ENCODE measurements at places on chromosomes 16 and 17.

GRCh38 chr16:31204871-31205666 is 2.5 kb upstream of the PYCARD start:
- no peak for DNase-seq

- DNase-seq, result no peak
Observed at GRCh38 chr17:58267347-58268324, 13.1 kb downstream of the MPO start.

DNA sequence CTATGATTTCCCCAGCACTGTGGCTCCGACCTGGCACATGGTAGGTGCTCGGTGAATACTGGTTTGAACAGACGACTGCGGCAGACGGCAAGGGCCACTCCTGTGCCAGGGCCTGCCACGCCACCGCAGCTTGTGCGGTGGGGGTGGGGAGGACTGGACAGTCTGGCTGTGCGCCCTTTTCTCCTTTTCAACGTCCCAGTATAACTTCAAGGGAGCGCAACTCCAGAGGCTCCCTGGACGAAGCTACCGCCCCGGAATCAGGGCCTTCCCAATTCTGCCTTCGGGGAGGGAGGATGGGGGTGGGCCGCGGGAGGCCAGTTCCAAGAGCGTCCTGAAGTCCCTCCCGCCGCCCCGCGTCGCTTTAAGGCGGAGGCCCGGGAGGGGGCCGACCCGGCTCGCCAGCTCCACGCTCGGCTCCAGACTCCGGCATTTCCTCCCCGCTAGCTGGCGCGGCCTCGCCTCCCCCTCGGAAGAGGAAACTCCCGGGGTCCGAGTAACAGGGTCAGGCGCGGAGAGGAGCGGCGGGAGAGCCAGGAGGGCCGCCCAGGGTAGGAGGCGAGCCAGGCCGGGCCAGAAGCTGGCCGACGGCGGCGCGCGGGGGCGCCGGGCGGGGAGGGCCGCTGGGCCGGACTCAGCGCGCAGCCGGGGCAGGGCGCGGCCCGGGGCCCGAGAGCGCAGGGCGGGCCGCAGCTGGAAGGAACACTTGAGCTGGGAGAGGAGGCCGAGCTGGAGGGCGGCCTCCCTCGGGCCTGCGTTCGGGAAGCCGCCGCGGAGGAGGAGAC is at the start of gene ITPRIPL2:
Gene ITPRIPL2 (plus strand): TSS at position 388 of the 782 bp plus-strand sequence. CDS start 498 bp downstream, outside the sequence.
- no peak for DNase-seq

DNA sequence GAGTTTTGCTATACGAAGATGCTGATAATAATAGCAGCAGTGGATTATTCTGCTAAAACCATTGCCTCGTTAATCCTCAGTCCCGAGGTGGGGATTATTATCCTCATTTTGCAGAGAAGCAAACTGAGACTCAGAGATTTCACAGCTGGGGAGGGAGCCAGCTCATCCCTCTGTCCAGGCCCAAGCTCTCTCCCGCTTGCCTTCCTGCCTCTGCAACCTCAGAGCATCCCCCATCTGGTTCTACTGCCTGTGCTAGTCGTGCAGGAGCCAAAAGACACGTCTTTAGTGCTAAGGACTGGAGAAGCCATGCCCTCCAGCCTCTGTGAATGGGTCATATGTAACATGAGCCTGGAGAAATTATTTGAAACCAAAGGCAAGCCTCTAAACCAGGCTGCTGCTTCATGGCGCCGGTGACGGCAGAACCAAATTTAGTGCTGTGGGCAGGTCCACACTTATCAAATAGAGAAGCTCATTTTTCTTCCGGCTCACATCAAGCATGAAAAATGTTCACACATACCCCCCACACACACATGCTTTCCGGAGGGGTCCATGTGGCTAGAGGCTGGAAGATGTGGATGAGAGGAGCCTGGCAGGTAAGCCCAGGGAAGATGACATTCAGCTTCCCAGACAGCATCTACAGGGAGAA is 13.5 kb downstream of the MAPT start:
- no peak for DNase-seq

GRCh38 chr17:17691468-17692263 is 10.4 kb downstream of the RAI1 start:
- DNase-seq, result no peak

DNA sequence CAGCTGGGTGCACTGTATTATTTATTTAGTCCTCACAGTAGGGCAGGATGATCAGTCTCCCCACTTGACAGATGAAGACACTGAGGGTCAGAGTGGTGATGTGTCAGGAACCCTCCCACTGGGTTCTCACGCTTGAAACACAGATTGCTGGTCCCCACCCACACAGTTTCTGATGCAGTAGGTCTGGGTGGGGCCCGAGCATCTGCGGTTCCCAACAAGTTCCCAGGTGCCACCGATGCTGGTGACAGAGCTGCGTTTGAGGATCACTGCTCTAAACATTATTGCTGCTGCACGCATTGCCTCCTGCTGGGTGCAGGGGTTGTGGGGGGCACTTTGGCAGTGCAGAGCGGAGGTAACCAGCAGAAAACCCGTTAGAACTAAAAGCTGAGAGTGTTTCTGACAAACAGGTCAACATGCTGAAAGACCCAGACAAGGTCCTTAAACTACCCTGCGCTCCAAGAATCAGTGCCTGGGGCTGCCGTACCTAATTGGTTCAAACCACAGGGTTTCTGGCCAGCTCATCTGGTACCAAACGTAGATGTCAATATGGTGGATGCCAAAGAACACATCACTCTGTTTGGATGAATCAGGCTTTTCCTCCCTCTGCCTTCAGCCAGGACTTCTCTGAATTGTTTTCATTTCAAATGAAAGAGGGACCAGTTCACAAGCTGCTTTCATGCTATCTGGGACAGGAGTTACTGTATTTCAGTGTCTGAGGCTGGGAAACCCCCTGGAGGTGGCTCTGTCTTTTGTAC is 76.0 kb downstream of the ABCC1 start:
- DNase-seq, result peak; percentile 36

DNA sequence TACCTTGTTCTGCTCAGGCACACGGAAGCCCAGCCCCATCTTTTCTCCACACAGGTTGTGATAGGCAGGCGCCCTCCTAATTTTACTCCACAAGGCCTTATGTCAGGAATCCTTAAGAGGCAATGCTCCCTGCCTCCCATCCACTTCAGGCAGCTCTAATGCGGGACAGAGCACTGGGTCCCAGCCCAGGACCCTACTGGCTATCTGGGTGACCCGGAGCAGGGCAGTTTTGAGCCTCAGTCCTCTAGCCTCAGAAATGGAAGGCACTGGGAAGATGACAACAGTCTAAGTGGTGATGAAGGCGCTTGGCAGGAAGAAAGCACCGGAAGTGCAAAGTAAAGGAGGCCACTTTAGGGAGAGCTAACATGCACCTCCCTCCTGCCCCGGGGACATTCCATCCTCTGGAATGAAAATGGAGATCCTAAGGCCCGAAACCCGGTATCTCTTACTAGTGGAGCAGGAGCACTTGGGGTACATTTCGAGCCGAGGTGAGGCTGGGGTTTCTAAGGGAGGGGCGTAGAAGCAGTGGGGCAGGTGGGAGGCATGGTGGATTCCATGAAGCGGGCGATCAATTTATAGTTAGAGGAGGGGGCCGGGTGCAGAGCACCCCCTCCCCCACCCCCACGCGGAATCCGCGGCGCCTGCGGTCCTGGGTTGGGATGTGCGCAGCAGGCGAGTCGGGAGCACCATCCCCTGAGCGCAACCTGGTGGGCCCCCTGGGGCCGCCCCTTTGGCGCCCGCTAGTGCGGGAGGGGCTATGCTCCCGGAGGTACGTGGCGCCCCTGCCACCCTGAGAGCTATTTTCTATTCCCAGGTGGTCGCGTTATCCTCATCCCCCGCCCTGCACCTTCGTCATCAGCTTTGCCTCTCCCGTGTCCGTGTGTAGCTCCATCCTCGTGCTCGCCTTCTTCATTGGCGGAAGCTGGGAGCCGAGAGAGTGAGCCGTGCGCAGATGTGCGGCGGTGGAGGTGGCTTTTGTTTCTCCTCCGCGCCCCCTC is 4.9 kb downstream of the MT1F start:
- DNase-seq, result no peak

DNA sequence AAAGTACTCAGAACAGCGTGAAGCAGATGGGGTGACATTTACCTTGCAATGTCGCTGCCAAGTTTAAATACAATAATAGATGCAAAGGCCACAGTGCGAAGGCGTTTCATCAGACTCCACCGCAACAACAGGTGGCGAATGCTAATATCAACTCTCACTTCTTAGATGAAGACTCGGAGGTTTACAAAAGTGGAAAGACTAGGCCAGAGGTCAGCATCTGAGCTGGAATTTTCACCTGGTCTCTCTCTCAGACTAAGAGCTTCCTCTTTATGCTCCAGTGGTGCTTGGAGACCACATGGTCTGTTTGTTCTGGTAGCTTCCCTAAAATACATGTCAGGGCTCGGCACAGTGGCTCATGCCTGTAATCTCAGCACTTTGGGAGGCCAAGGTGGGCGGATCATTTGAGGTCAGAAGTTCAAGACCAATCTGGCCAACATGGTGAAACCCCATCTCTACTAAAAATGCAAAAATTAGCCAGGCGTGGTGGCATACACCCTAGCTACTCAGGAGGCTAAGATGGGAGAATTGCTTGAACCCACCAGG is 169.1 kb downstream of the XYLT1 start:
- DNase-seq, result no peak

- no peak for DNase-seq
Observed at GRCh38 chr16:9124908-9125584, 33.6 kb downstream of the HAPSTR1 start.

DNA sequence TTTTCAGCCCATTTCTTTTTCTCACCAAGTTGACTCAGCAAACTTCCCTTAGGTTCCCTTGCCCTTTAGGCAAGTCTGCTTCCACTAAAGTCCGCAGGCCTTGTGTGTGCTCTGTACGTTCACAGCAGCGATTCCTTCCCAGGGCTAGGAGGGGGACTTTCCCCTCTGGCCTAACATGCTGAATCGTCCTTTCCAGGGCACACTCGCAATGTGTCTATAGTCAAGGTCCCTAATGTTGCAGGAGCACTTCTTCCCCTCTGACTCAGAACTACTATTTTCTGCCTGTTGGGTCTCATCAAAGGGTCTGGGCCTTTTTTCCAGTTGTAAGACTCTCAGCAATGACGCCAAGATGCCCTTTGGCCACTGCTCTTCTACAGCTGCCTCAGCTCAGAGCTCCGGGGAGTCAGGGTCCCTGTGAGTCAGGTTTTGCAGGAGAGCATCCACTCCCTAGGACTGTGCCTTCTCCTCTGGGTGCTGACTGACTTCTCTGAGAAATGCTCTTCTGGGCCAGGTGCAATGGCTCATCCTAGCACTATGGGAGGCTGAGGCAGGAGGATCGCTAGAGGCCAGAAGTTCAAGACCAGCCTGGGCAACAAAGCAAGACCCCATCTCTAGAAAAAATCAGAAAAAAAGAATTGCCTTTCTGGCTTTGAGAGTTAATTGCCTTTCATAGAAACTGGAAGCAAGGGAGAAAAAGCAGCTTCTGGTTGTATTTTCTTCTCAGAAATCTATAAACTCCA is 64.4 kb upstream of the TBX2 start:
- DNase-seq, result no peak

DNA sequence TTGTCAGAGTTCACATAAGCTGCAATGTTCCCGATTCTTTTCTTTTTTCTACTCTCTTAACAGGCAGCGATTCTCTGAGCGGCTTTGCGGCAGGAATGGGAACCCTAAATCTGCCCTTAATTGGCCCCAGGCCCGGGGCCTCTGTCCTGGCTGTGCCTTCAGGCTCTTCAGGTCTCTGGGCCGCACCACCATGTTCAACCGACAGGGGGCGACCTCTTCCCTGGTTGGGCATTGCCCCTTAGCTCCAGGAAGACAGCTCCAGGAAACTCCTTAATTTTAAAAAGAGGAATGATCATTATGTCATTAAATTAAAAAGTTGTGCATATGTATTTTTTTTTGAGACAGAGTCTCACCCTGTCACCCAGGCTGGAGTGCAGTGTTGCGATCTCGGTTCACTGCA is 20.3 kb downstream of the CACNG5 start:
- no peak for DNase-seq

DNA sequence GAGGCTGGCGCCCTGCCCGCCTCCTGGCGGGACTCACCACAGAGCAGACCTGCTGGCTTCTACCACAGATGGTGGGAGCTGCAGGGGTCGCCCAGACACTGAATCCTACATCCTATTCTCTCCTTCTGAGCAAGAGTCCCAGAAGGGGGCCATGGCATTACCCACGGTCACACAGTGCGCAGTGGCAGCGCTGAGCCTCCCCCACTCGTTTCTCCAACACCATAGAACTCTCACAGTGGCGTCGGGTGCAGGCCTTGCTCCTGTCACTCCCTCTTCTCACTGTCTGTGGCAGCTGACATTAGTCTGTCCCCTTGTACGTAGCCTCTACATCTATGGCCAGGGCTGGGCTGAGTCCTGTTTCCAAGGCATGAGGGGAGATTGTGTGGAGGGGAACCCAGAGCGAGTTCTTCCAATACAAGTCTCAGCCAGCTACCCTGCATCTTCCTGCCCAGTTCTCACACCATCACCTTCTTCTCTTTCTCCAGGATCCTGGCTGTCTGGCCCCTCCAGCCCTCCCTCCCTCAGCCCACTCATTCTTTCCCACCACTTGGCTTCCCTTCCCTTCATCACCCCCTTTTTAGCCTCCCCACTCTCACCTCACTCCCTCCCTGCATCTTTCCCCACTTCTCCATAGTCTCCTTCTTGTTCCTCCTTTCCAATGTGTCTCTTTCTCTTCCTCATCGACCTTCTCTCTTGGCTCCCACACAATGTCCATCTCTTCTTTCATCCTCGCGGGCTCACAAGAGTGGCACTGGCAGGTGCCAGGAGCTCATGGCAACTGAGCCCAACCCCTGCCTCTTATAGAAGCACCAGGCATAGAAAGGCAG is 5.9 kb downstream of the UBTF start:
- no peak for DNase-seq

DNA sequence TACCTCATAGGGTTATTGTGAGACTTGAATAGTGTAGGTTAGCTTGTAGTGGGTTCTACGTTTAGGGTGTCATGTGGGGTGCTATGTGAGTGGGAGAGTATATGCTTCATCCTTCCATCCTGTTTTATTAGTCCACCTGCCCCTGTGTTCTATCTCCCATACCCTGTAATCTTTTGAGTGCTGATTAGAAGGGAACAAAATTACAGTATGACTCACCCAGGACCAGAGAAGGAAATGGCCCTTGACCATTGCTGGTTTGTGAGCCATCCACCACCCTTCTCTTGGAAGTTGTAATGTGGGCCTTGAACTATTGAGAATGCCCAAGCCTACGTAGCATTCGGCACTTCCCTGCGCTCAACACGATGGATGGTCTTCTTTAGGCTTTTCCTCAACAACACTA is 17.1 kb downstream of the SAP30BP start:
- DNase-seq, result no peak

DNA sequence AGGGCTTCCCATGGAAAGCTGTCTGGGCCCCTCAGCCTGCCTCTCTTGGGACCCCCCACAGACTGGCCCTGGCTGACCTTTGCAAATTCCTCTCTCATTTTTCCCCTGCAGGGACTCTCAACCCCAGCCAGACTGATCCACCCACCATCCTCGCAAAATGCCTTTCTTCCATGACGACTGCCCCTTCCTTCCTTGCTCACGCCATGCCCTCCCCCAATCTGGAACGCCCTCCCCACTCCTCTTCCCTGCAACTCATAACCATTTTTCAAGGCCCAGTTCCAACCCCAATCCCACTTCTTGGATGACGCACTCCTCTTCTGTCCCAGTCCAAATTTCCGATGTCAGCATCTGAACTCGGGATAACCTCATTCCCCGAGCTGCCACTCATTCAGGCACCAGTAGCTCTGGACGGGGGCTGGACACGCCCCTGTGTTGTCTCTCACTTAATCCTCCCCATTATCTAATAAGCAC is 1.3 kb upstream of the DNAI2 start:
- DNase-seq, result no peak

GRCh38 chr17:33674685-33675084 is 381.6 kb upstream of the ASIC2 start:
- DNase-seq, result no peak

- no peak for DNase-seq
Observed at GRCh38 chr16:920717-921116, 50.1 kb downstream of the LMF1 start.
